ENCODE measurements at places on chromosomes 2 and 18. TPM values are rescaled to one million over a fixed set of nuclear protein-coding genes. Genes with fewer than 3 reads are reported as not detected.

Gene PLEK
- not detected for total RNA-seq

Gene POU3F3
- not detected for total RNA-seq

Gene CNTNAP5
- total RNA-seq, result not detected

Gene TP53I3
- 25.2 TPM for total RNA-seq

Gene TXNDC2
- total RNA-seq, result not detected

Gene CRACDL
- not detected for total RNA-seq

Gene ENOSF1
- 8.7 TPM for total RNA-seq

Gene REG1B
- not detected for total RNA-seq

Gene RTP5
- total RNA-seq, result not detected

Gene ACMSD
- total RNA-seq, result not detected

Gene FAM161A
- 1.3 TPM for total RNA-seq

Gene MSTN
- total RNA-seq, result 0.20 TPM

Gene CAVIN2
- total RNA-seq, result 15.7 TPM

Gene NBAS
- total RNA-seq, result 34.1 TPM

Gene RAB6C
- not detected for total RNA-seq

Gene STK16
- total RNA-seq, result 20.2 TPM

Gene MOGAT1
- total RNA-seq, result not detected

Gene CNPPD1
- total RNA-seq, result 32.6 TPM

Gene EFR3B
- 0.24 TPM for total RNA-seq

Gene ACVR1
- total RNA-seq, result 24.8 TPM

Gene RUFY4
- total RNA-seq, result not detected

Gene CAPN14
- total RNA-seq, result not detected

Gene OSGEPL1
- 3.2 TPM for total RNA-seq

Gene DES
- 7.0 TPM for total RNA-seq

Gene UNC50
- 38.3 TPM for total RNA-seq

Gene ASXL3
- total RNA-seq, result not detected

Gene CRYGC
- total RNA-seq, result not detected

Gene SCG2
- 26.6 TPM for total RNA-seq

Gene ASB3
- 10.1 TPM for total RNA-seq

Gene CELF4
- not detected for total RNA-seq

Gene POLR1A
- total RNA-seq, result 28.4 TPM

Gene TTC31
- total RNA-seq, result 18.9 TPM

Gene ZNF385B
- total RNA-seq, result 0.49 TPM

Gene HOXD12
- total RNA-seq, result not detected

Gene ANKAR
- total RNA-seq, result 5.7 TPM

Gene EVX2
- total RNA-seq, result not detected

Gene TUBA3E
- total RNA-seq, result not detected

Gene EMILIN1
- total RNA-seq, result 661 TPM

Gene EPB41L3
- total RNA-seq, result 29.3 TPM

Gene MAP3K19
- total RNA-seq, result not detected

Gene MTERF4
- 20.5 TPM for total RNA-seq

Gene ARMC9
- total RNA-seq, result 11.4 TPM

Gene CYS1
- total RNA-seq, result 2.1 TPM

Gene ALK
- total RNA-seq, result not detected

Gene CFAP65
- not detected for total RNA-seq

Gene SERPINB7
- total RNA-seq, result not detected

Gene CHRND
- not detected for total RNA-seq

Gene TEX44
- total RNA-seq, result not detected

Gene SERPINB12
- total RNA-seq, result not detected

Gene IL36A
- total RNA-seq, result not detected

Gene SLC9A4
- not detected for total RNA-seq

Gene KCNS3
- total RNA-seq, result 0.34 TPM

Gene GPATCH11
- total RNA-seq, result 5.7 TPM

Measured in cardiac ventricle fibroblast (primary cell).